ENCODE measurements at places on chromosomes 7 and 10. TPM values are rescaled to one million over a fixed set of nuclear protein-coding genes. Genes with fewer than 3 reads are reported as not detected.

Gene RNF32
- 4.3 TPM for polyA plus RNA-seq

DNA sequence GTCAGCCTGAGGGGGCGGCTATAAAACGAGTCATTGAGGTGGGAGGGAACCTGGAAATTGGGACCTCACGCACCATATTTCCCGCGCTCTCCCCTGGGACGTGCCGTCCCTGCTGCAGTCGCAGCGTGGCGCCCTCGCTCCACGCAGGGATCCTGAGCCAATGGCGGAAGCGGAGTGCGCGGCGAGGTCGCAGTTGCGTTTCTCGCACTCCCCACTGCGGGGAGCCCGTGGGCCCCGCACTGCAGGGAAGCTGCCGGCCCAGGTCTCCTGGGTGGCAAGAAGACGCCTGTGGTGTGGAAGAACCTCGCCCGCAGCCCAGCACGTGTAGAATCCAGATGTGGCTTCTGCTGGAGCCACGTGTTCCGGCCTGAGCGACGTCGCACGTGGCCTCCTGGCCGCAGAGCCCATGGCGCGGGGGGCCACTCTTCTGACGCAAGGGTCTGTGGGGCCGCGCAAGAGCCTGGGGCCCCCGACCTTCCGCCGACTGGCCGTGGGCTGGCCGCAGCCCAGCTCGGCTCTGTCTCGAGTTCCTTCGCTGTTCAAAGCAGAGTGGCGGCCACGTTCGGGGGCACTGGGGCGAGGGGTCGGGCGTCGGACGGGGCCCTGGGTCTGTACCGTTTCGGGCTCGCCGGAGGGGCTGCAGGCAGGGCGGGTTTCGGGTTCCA lies 26.4 kb downstream of the HIF1AN start:
- peak; percentile 85 for DNase-seq

DNA sequence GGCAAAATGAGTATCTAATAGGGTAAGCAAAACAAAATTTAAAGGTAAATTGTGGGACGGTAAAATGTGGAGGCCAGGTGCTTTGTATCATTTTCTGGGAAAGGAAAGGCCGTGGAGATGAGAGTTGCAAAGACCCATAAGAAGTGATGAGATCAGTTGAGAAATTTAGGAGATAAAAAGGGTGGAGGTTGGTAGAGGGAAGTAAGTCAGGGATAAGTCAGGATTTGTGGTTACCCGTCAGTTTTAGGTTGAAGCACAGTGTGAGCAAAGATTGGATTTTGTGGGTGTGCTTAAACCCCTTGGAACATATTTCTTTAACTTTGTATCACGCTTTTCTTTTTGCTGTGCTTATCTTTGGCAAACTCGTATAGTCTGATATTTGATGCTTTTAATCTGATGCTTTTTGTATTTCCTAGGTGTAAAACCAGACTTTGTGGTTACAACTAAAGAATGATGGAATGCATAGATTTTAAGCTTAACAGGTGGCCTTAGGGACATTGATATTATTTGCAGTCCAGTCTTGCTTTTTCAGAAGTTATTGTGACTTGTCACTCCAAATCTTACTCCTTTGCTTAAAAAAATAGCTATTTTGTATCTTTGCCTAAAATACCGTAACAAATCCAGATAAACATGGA lies 1.2 kb downstream of the BTRC start:
- DNase-seq, result no peak

DNA sequence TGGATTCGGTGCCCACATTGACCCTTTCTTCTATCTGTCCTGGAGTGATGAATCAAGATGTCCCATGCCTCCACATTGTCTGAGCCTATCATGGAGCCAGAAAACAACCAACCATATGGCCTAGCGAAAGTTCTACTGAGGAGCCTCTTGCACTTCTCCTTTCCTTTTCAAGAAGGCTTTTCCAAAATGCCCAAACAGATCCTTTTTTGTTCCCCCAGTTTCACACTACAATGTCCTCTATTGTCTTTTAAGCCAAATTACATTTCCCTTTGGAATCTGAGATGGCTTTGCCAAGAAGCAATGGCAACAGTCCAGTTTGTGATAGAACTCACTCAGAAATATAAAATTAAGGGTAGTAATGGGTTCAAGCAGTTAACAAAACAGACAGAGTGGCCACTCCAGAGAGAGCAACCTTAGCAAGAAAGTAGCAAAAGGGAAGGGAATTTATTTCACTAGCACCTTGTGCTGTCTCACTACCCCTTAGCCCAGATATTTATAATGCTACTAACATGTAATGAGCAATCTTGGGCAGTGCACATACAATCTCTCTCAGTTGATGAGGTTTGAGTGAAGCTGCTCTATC lies 194.6 kb upstream of the PDE1C start:
- DNase-seq, result no peak

- no peak for DNase-seq
Measured at GRCh38 chr7:36279200-36279925, 110.3 kb upstream of the ANLN start.

DNA sequence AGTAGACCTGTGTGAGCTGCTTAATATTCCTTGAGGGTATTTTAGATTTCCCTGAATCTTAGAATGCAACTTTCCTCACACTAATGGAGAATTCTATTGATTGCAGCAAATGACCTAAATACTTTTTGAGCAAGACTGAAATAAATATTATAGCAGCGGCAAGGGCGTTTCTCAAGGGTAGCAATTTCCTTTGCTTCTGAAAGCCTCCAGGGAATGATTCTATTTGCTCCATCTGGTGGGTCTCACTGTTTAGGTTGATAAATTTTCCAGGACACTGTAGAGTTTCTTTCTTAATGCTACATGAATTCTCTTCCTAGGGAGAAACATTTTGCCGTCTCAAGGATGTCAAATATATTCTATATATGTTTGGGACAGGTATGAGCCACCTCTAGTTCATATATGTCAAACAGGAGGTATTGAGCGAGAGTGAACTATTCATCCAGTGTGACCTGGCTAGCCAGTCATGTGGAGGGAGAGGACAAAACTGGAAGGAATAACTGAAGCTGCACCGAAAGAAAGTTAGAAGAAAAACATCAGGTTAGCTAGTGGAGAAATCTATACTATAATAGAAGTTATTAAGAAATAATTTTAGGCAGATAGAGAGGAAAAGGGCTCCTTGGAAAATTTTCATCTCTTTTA lies 57.9 kb upstream of the FZD8 start:
- no peak for DNase-seq

Gene CALML3
- not detected for polyA plus RNA-seq

DNA sequence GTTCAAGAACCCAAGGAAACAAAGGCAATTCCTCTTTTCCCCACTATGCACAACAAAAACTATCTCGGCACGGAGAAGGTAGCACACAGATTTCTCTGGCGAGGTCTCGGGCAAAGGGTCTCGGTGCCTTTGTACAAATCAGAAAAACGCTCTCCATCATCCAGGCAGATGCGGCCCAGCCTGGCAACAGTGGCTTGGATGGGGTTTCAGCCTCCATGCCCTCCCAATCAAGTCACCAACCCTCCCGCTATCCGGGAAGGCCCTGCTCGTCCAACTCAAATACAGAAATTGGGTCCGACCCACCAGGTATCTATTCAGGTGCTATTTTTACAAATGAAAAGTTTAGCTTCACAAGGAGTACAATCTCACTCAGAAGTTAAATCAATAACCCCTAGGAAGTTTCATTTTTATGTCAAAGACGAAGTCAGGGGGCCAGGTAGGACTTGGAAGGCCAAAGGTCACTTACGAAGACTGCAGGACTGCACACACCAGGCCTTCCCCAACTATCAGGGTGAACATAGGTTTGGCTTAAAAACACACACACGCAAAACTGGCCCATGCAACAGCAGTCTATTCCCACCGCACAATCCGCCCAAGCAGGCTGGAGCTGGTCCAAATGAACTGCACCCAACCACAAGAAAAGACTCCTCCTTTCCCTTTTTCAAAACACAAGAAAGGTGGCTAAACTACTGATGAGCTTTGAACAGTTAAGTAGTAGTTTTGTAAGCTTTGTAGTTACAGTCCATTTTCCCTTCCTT lies 43.0 kb downstream of the GNA12 start:
- DNase-seq, result no peak

DNA sequence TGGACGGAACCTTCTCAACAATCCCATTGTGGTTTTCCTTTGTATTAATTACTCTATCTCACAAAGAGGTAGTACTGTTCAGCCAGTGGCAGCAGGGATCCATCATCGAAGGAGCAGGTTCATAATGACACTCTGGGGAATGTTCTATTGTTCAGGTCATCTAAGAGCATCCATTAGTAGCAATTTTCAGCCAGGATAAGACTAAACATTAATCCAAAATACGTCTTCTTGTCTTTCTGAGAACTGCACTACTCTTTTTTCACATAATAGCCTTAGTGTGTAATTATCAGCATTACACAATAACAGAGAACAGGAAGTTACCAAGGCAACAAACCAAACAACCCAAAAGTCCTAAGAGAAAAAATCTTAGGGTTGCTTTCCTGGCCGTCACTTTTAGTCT lies 259.5 kb upstream of the VWC2 start:
- DNase-seq, result no peak

Gene MYO1G
- polyA plus RNA-seq, result 0.74 TPM

DNA sequence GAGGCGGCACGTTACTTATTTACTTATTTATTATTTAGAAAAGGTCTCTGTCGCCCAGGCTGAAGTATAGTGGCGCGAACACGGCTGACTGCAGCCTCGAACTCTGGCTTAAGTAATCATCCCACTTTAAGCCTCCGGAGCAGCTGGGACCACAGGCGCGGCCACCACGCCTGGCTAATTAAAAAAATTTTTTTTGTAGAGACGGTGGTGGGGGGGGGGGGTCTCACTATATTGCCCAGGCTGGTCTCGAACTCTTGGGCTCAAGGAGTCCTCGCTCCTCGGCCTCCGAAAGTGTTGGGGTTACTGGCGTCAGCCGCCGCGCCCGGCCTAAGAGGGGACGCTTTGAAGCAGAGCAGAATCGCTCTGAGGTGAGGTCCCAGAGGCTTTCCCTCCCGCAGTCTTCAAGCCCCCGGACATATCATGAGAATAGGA lies 675 bp upstream of the FRAT2 start:
- no peak for DNase-seq

DNA sequence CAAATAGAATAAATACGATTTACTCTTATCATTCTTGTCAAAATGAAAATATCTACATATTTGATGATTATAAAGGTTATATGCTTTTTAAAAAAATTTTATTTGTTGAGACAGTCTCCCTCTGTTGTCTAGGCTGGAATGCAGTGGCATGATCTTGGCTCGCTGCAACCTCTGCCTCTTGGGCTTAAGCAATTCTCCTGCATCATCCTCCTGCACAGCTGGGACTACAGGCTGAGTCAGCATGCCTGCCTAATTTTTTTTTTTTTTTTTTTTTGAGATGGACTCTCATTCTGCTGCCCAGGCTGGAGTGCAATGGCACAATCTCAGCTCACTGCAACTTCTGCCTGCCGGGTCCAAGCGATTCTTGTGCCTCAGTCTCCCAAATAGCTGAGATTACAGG lies 48.9 kb downstream of the PUS7 start:
- no peak for DNase-seq

- DNase-seq, result peak; percentile 61
Measured at GRCh38 chr10:12907656-12908055, 93.9 kb downstream of the CCDC3 start.

Gene IL6
- polyA plus RNA-seq, result not detected

DNA sequence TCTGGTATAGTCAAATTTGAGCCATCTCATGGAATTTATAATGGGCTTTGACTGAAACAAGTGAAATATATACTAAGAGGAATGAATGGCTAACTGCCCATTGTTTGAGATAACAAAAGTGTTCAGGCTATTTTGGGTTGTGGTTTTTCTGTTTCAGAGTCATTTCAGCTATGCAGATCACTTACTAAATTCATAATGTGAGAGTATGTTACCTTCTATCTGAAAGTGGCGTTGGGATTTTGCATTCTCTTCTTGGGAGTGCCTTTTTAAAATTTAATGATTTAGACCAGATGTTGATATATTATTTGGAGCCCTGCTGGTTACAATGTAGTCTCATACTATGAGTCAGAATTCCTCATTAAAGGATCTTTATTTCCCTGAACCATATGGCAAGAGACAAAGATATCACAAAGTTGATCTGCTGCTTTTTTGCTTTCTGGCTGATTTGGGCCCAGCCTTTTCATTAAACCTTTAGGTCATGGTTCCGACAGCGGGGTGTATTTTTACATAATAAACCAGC lies 10.4 kb downstream of the VCL start:
- DNase-seq, result no peak

Gene CRYGN
- 2.5 TPM for polyA plus RNA-seq

Gene PLA2G12B
- 9.8 TPM for polyA plus RNA-seq

- no peak for DNase-seq
Measured at GRCh38 chr7:510782-511281, 8.8 kb downstream of the PDGFA start.

DNA sequence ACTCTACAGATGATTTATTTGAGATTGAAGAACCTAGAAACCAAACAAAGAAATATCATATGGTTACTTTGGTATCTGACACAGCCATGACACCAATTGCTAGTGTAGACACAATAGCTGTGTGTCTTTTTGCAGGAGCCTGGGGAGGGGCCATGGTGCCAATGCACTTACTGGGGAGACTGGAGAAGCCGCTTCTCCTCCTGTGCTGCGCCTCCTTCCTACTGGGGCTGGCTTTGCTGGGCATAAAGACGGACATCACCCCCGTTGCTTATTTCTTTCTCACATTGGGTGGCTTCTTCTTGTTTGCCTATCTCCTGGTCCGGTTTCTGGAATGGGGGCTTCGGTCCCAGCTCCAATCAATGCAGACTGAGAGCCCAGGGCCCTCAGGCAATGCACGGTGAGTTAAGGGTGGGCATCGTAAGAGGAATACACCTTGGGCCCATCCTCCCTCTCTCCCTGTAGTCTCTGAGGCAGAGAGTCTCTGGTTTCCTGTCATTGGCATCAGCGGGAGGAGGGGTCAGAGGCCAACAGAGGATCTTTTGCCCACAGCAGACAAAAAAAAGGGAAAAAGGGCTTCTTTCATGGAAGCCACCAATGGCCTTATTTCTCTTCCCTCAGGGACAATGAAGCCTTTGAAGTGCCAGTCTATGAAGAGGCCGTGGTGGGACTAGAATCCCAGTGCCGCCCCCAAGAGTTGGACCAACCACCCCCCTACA lies 1.2 kb downstream of the TMEM139 start:
- DNase-seq, result no peak

Gene AGMO
- polyA plus RNA-seq, result 0.93 TPM

Gene TAS2R4
- polyA plus RNA-seq, result 7.1 TPM

Gene TAS2R41
- polyA plus RNA-seq, result not detected

- no peak for DNase-seq
Measured at GRCh38 chr10:30719832-30720231, 90.3 kb upstream of the LYZL2 start.

- no peak for DNase-seq
Measured at GRCh38 chr7:31121601-31122000, 69.5 kb downstream of the ADCYAP1R1 start.
